ENCODE measurements at places on chromosomes 1 and 21.
A peak's percentile ranks its signal among the peaks of the same experiment; 100 is the strongest.

DNA sequence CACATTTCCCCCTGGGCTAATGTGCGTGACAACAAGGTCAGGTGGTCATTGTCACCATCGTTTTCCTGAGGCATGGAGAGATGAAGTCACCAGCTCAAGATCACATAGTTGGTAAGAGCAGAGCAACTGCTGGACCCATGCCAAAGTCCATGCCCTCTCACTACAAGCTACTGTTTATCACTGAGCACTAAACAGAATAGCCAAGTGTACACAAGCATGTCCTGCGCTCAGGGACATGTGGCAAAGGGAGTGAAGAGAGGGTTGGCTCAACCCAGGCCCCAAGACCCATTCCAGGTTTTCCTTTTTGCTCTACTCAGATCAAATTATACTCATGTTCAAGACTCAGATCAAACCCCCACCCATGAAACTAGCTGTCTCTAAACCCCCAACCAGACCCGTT lies 20.8 kb downstream of the LRRC52 start:
- H3K27me3 ChIP-seq: no peaks in the 10 kb centered on the region
- DNase-seq: no peak
- H3K4me3 ChIP-seq: no peak overlapping the region
- no peaks in the 10 kb centered on the region for H3K4me1 ChIP-seq
- H3K27ac ChIP-seq: no peak overlapping the region

DNA sequence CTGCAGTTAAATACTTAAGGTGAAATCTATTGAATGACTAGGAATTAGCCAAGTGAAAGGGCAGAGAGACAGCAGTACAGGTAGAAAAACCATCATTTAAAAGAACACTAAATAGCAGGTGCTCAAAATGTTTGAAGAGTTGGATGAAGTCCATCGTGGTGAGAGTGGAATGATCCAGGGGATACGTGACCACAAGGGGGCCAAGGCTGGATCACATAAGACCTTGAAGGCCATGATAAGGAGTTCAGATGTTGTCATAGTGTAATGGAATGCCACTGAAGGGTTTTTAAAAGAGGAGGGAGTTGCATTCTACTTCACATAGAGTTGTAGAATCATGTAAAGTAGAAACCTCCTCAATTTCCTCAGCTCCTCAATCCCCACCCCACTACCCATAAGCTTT lies 34.8 kb upstream of the HOOK1 start:
- no peaks in the 10 kb centered on the region for H3K4me1 ChIP-seq
- no peak overlapping the region for H3K4me3 ChIP-seq
- H3K36me3 ChIP-seq: no peaks in the 10 kb centered on the region
- DNase-seq: no peak
- H3K27ac ChIP-seq: no peak overlapping the region
- H3K27me3 ChIP-seq: no peaks in the 10 kb centered on the region

DNA sequence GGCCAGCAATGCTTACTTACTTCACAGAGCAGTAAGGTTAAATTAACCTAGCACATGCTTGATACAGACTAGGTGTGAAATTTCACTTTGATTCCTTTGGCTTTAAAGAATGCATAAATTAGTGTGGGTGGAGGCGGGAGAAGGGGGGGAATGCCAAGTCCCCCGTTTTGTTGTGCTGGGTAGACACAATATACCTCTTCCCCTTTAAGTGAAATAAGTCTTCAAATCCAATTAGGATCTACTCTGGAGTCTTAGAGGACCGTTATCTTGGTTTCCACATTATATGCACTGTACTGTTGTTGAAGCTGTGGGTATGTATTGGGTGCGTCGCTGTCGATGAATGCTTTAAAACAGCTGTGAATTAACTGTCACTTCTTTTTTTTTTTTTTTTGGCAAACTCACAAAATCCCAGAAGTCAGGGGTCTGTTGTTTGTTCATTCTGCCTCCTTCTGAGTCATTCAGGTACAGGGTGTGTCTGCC lies 1.6 kb upstream of the S1PR1 start:
- H3K27ac ChIP-seq: no peak overlapping the region
- peaks cover 3% of the 10 kb centered on the region for H3K27me3 ChIP-seq
- H3K4me1 ChIP-seq: no peaks in the 10 kb centered on the region
- H3K4me3 ChIP-seq: peak overlapping the region; percentile 45

GRCh38 chr1:94100785-94101612 lies 19.9 kb downstream of the ABCA4 start:
- no peak for DNase-seq
- H3K4me1 ChIP-seq: peaks cover 43% of the 10 kb centered on the region
- H3K36me3 ChIP-seq: no peaks in the 10 kb centered on the region
- no peaks in the 10 kb centered on the region for H3K27me3 ChIP-seq
- peak overlapping the region; percentile 77 for H3K27ac ChIP-seq

GRCh38 chr1:20373764-20374163 lies 83.1 kb downstream of the VWA5B1 start:
- no peaks in the 10 kb centered on the region for H3K4me1 ChIP-seq
- H3K27ac ChIP-seq: no peak overlapping the region
- H3K27me3 ChIP-seq: peaks cover 6% of the 10 kb centered on the region
- H3K4me3 ChIP-seq: no peak overlapping the region
- DNase-seq: no peak

GRCh38 chr21:26438976-26439375 lies 134.1 kb downstream of the CYYR1 start:
- H3K4me1 ChIP-seq: no peaks in the 10 kb centered on the region
- DNase-seq: no peak
- no peak overlapping the region for H3K4me3 ChIP-seq
- no peaks in the 10 kb centered on the region for H3K27me3 ChIP-seq

DNA sequence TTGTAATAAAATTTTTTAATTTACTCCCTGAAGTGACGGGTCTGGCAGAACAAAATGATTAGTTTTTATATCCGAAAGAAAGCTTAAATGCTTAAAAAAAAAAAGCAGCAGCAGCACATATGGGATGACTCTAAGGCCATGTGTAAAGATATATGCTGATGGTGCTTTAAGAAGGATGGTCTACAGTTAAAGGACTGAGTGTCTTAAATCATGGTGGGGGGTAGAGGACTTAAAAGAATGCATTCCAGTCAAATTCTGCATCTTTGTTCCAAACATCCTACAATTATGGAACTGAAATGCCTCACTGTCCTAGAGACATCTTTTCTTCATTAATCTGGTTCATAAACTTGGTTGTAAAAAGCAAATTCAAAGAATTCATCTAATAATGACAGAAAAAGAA lies 7.0 kb downstream of the KDM5B start:
- no peaks in the 10 kb centered on the region for H3K36me3 ChIP-seq
- H3K4me1 ChIP-seq: peaks cover 40% of the 10 kb centered on the region
- no peak for DNase-seq
- no peak overlapping the region for H3K27ac ChIP-seq

DNA sequence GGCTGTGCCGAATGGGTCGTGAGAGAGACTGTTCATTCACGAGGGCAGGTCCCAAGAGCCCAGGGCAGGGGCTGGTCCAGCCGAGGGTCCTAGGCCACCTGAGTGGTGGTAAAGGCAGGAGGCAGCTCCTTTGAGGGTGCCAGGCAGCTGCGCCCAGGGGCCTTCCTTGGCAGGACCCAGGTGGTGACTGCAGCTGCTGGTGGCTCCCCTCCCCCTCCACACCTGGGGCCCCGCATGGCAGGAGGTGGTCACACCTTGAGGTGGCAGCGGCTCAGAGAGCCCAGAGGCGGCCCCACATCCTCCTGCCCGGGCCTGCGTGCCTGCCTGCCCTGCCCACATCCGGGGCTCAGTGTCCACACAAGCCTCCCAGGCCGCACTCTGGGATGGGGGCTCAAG lies 9.8 kb upstream of the PLCH2 start:
- H3K4me3 ChIP-seq: no peak overlapping the region
- DNase-seq: no peak
- H3K27ac ChIP-seq: peak overlapping the region; percentile 65
- peaks cover 91% of the 10 kb centered on the region for H3K4me1 ChIP-seq
- H3K36me3 ChIP-seq: no peaks in the 10 kb centered on the region
- H3K27me3 ChIP-seq: no peaks in the 10 kb centered on the region

DNA sequence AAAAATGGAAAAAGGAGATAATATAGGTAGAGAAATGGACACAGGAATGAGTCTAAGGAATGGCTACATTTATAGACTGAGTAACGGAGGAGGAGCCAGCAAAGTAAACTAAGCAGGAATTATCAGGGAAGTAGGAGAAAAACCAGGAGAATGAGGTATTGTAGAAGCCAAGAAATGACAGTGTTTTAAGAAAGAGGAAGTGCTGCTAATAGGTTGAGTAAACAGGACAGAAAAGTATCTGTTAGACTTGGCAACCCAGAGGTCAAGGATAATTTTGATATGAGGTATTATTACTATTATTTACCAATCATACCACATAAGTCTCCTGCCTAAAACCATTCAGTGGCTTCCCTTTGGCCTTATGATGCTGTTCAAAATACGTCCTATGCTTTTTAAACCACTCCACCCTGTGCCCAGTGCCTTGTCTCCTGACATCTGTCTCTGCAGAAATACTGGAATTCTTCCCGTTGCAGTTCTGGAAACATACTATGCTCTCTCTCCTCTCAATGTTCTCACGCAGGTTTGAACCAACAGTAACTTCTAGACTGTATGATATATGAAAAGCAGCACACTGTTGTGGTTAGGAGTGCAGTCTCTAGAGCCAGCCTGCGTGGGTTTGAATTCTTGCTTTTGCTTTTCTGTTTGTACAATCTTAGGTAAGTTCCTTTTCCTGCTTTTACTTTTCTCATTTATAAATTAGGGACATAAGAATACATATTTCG lies 24.6 kb upstream of the NEK7 start:
- H3K27ac ChIP-seq: no peak overlapping the region
- DNase-seq: no peak
- no peaks in the 10 kb centered on the region for H3K27me3 ChIP-seq
- H3K4me3 ChIP-seq: no peak overlapping the region
- H3K4me1 ChIP-seq: no peaks in the 10 kb centered on the region
- H3K36me3 ChIP-seq: no peaks in the 10 kb centered on the region

GRCh38 chr1:200923601-200924000 lies 28.9 kb downstream of the INAVA start:
- H3K27ac ChIP-seq: no peak overlapping the region
- no peaks in the 10 kb centered on the region for H3K4me1 ChIP-seq
- no peak for DNase-seq
- no peaks in the 10 kb centered on the region for H3K36me3 ChIP-seq

DNA sequence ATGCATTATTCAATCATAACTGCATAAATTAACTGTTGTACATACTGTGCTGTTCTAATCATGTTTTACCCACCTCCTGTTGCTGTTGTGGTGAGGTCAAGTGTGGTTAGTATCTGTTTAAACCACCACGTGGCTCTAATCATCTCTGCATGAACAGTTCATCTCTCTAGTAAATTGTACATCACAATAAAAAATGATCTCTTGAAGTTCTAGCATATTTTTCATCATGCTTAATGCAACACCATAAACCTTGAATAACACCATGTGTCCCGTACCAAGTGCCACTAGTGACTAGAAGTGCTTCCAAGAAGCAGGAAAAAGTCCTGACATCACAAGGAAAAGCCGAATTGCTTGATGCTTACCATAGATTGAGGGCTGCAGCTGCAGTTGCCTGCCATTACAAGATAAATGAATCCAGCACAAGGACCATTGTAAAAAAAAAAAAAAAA lies 51.7 kb downstream of the SNRPE start:
- H3K27me3 ChIP-seq: no peaks in the 10 kb centered on the region
- H3K36me3 ChIP-seq: no peaks in the 10 kb centered on the region
- H3K4me3 ChIP-seq: no peak overlapping the region

DNA sequence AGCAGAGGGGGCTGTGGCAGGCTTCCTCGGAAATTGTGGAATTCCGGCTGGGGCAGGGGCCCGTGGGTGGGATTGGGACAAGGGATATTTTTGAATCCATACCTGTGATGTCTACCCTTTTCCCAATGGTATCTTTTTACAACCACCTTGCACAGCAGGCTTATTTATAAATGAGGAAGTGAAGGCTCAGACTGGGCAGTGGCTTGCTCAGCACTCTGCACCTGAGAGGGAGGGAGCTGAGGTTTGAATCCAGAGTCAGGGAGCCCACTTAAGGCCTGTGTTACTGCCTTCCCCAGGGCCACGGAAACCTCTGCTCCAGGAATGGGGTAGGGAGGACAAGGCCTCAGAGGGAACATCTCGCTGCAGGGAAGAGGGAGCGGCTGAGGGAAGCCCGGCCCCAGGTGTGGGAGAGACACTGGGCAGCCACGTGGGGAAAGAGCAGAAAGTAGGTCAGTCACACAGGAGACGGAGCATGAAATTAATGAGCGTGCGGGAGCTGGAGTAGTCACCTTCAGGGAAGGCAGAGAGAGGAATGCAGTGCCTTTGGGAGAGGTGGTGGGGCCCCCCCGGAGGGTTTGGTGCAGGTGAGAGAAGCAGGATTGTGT lies 35.4 kb upstream of the SCMH1 start:
- DNase-seq: no peak
- no peak overlapping the region for H3K27ac ChIP-seq
- H3K4me1 ChIP-seq: no peaks in the 10 kb centered on the region
- no peaks in the 10 kb centered on the region for H3K36me3 ChIP-seq
- H3K27me3 ChIP-seq: 0 out of 2 replicates have a peak, but pooled peaks cover 4% of the 10 kb centered on the region

GRCh38 chr1:232726048-232726779 lies 79.0 kb upstream of the MAP10 start:
- H3K36me3 ChIP-seq: no peaks in the 10 kb centered on the region
- H3K27me3 ChIP-seq: no peaks in the 10 kb centered on the region
- no peak for DNase-seq
- H3K4me1 ChIP-seq: no peaks in the 10 kb centered on the region
- H3K27ac ChIP-seq: no peak overlapping the region
- no peak overlapping the region for H3K4me3 ChIP-seq

GRCh38 chr1:219085082-219085481 lies 88.6 kb upstream of the LYPLAL1 start:
- H3K27me3 ChIP-seq: no peaks in the 10 kb centered on the region
- H3K4me1 ChIP-seq: no peaks in the 10 kb centered on the region
- H3K27ac ChIP-seq: no peak overlapping the region
- H3K4me3 ChIP-seq: no peak overlapping the region
- no peaks in the 10 kb centered on the region for H3K36me3 ChIP-seq

DNA sequence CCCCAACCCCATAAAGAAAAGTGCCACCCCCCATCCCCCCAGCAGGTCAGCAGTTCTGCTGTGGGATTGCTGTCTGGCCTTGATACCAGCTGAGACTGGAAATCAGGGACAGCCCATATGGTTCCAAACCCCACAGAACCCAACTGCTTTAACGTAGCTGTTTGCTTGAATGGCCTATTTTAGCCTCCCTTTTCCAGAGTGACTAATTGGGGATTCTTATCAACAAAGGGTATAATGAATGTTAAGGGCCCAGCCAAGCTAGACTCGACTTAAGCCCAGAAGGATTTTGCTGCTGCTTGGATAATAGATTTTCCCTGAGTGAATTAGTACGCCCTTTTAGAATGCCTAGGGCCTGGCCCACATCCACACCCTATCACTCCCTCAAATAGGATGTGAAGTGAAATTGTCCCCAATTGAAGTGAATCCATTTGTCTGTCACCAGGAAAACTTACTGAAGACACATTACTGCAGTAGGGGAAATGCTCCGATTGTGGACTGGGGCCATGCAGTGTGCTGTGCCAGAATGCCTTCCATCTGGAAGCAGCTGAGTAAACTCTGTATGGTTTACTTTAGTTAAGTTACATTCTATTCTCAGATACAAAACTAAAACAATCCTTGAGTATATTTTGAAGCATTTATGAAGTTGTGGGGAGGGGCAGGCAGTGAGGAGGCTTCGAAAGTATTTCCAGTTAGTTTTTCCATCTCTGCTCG lies 156.9 kb downstream of the DHRS3 start:
- no peak for DNase-seq
- H3K4me1 ChIP-seq: peaks cover 14% of the 10 kb centered on the region
- peak overlapping the region; percentile 49 for H3K27ac ChIP-seq
- H3K4me3 ChIP-seq: no peak overlapping the region
- H3K36me3 ChIP-seq: no peaks in the 10 kb centered on the region

GRCh38 chr1:115411371-115412063 lies 73.5 kb upstream of the NGF start:
- no peak overlapping the region for H3K27ac ChIP-seq
- DNase-seq: peak; percentile 27
- H3K27me3 ChIP-seq: no peaks in the 10 kb centered on the region
- H3K36me3 ChIP-seq: no peaks in the 10 kb centered on the region
- H3K4me1 ChIP-seq: no peaks in the 10 kb centered on the region
- H3K4me3 ChIP-seq: no peak overlapping the region
